ENCODE measurements at places on chromosomes 16 and 17. TPM values are rescaled to one million over a fixed set of nuclear protein-coding genes. Genes with fewer than 3 reads are reported as not detected.

The ABCA9 gene
- total RNA-seq = 0.27 TPM

The USP43 gene
- not detected for total RNA-seq

The PDIA2 gene
- not detected for total RNA-seq

The CTRB2 gene
- total RNA-seq = not detected

The TMEM220 gene
- 0.84 TPM for total RNA-seq

The DCXR gene
- 124 TPM for total RNA-seq

The HCRT gene
- not detected for total RNA-seq

The CHAD gene
- not detected for total RNA-seq

The TP53TG3D gene
- not detected for total RNA-seq

The SCIMP gene
- total RNA-seq = not detected

The KCNJ18 gene
- not detected for total RNA-seq

The SLC5A2 gene
- not detected for total RNA-seq

The GAS7 gene
- total RNA-seq = 0.18 TPM

The ORC6 gene
- total RNA-seq = 46.2 TPM

The RNF135 gene
- total RNA-seq = 9.0 TPM

The KDM6B gene
- total RNA-seq = 13.9 TPM

The ZG16 gene
- total RNA-seq = not detected

The DNAH2 gene
- total RNA-seq = not detected

The ADAP2 gene
- total RNA-seq = 0.91 TPM

The G6PC1 gene
- total RNA-seq = not detected

The NPIPA5 gene
- 18.6 TPM for total RNA-seq

The OR1A1 gene
- 0.07 TPM for total RNA-seq

The KRTAP17-1 gene
- total RNA-seq = not detected

The ALOXE3 gene
- not detected for total RNA-seq

The AMZ2 gene
- 79.7 TPM for total RNA-seq

The ACSM3 gene
- total RNA-seq = 5.5 TPM

The ARHGAP23 gene
- total RNA-seq = 0.34 TPM

The FGF11 gene
- 5.6 TPM for total RNA-seq

The DNAI2 gene
- 0.50 TPM for total RNA-seq

The ZP2 gene
- total RNA-seq = not detected

The CES5A gene
- total RNA-seq = not detected

The HNF1B gene
- 1.0 TPM for total RNA-seq

The BCKDK gene
- total RNA-seq = 21.5 TPM

The VPS35L gene
- 59.5 TPM for total RNA-seq

The ALOX12B gene
- not detected for total RNA-seq

The EFNB3 gene
- total RNA-seq = not detected

The KRT24 gene
- total RNA-seq = not detected

The MYL11 gene
- not detected for total RNA-seq

The SLC5A11 gene
- 0.41 TPM for total RNA-seq

The RNF157 gene
- total RNA-seq = 66.0 TPM

The CIBAR2 gene
- total RNA-seq = not detected

The ANKS4B gene
- total RNA-seq = not detected

The BAIAP3 gene
- 0.66 TPM for total RNA-seq

The KARS1 gene
- 198 TPM for total RNA-seq

The TTLL6 gene
- total RNA-seq = 0.07 TPM

The ALOX15 gene
- total RNA-seq = not detected

The MKS1 gene
- total RNA-seq = 17.9 TPM

The COX6A2 gene
- total RNA-seq = not detected

The RHBDF1 gene
- 0.11 TPM for total RNA-seq

The TP53TG3C gene
- total RNA-seq = not detected

The MYH13 gene
- not detected for total RNA-seq

The ZNF785 gene
- total RNA-seq = 18.5 TPM

The CFAP119 gene
- total RNA-seq = 2.3 TPM

The CALB2 gene
- total RNA-seq = not detected

The CES3 gene
- 10.9 TPM for total RNA-seq

The IRX3 gene
- total RNA-seq = 0.66 TPM

The LLGL2 gene
- 19.1 TPM for total RNA-seq

The ASPA gene
- total RNA-seq = not detected

The CCDC43 gene
- 28.2 TPM for total RNA-seq

The DCUN1D3 gene
- 13.0 TPM for total RNA-seq

Measured in T-helper 2 cell treated with Interferon-gamma antibody and Interleukin-4, amounts not matched to agents 100 ng/mL and 5 ng/mL, for 36 hours (primary cell).